ENCODE measurements at places on chromosomes 4 and X. TPM values are rescaled to one million over a fixed set of nuclear protein-coding genes. Genes with fewer than 3 reads are reported as not detected.
A peak's percentile ranks its signal among the peaks of the same experiment; 100 is the strongest.

DNA sequence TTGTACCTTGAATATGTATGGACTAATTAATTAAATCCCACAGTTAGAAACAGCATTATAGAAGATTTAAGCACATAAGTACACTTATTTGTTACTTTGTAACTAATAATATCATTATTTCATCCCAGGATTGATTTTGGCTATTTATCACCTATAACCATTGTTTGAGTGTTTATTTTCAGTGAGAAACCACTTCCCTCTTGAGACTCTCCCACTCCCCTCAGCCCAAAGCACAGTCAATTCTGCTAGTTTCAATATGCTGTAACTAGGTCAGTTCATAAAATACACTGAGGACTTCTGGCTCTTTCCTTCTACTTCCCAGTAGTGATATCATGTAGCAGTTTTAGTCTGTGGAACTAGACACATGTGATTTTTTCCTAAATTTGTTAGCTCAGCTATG, 16.3 kb downstream of the OFD1 start:
- H3K27me3 ChIP-seq, result no peaks in the 10 kb centered on the region
- DNase-seq, result no peak
- no peak overlapping the region for H3K27ac ChIP-seq
- no peaks in the 10 kb centered on the region for H3K4me1 ChIP-seq
- H3K4me3 ChIP-seq, result no peak overlapping the region

DNA sequence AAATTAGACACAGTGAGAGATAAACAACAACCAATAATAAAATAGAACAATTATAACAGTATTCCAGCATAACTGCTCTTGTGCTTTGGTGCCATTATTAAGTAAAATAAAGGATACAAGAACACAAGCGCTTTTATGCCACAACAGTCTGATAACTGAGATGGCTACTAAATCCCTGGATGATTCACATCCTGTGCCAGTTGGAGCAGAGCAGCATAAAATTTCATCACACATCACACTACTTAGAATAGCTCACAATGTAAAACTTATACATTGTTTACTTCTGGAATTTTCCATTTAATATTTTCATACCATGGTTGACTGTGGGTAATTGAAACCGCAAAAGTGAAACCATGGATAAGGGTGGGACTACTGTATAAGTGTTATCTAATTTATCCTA, 399.9 kb upstream of the CNKSR2 start:
- no peaks in the 10 kb centered on the region for H3K4me1 ChIP-seq
- H3K4me3 ChIP-seq, result no peak overlapping the region
- no peaks in the 10 kb centered on the region for H3K36me3 ChIP-seq
- DNase-seq, result no peak

- H3K27ac ChIP-seq, result no peak overlapping the region
- H3K4me1 ChIP-seq, result peaks cover 11% of the 10 kb centered on the region
- H3K4me3 ChIP-seq, result no peak overlapping the region
These were observed 18.5 kb upstream of the GRPEL1 start for GRCh38 chr4:7086384-7086783.

DNA sequence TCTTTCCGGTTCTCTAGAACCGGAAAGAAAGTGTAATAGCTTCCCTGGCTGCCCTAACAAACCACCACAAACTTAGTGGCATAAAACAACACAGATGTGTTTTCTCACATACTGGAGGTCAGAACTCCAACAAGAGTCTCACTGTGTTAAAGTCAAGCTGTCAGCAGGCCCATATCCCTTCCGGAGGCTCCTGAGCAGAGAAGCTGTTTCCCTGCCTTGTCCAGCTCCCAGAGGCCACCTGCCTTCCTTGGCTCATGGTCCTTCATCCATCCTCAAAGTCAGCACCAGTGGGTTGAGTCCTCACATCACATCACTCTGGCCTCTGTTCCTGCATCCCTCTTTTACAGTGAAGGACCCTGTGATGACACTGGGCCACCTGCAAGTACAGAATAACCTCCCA, 49.8 kb upstream of the HMX1 start:
- peaks cover 5% of the 10 kb centered on the region for H3K27me3 ChIP-seq
- no peak overlapping the region for H3K27ac ChIP-seq
- DNase-seq, result no peak

GRCh38 chrX:101393530-101394305, 2.9 kb downstream of the RPL36A start:
- H3K36me3 ChIP-seq, result no peaks in the 10 kb centered on the region
- H3K27ac ChIP-seq, result no peak overlapping the region
- no peaks in the 10 kb centered on the region for H3K27me3 ChIP-seq
- H3K4me3 ChIP-seq, result no peak overlapping the region
- DNase-seq, result no peak

- H3K36me3 ChIP-seq, result no peaks in the 10 kb centered on the region
- H3K27me3 ChIP-seq, result no peaks in the 10 kb centered on the region
- H3K4me1 ChIP-seq, result no peaks in the 10 kb centered on the region
- H3K4me3 ChIP-seq, result no peak overlapping the region
- no peak overlapping the region for H3K27ac ChIP-seq
- DNase-seq, result no peak
These were observed 58.4 kb upstream of the MSANTD1 start for GRCh38 chr4:3190549-3190948.

DNA sequence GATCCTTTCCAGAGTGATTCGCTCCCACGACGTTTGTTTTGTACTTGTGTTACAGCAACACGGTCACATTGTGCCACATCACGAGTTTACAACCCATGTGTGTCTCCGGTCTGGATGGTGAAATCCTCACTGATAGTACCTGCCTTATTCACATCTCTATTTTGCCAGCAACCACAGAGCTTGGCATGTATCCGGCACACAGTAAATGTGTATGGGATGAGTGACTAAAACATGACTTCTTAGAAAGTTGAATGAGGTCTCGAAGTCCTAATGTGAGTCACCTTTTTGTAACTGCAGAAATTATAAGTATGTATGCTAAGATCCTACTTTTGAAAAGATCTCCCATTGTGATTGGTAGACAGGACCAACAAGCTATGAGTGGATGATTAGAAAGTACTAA, 7.5 kb downstream of the STOX2 start:
- H3K4me3 ChIP-seq, result no peak overlapping the region
- H3K4me1 ChIP-seq, result no peaks in the 10 kb centered on the region
- H3K36me3 ChIP-seq, result no peaks in the 10 kb centered on the region
- H3K27me3 ChIP-seq, result no peaks in the 10 kb centered on the region

DNA sequence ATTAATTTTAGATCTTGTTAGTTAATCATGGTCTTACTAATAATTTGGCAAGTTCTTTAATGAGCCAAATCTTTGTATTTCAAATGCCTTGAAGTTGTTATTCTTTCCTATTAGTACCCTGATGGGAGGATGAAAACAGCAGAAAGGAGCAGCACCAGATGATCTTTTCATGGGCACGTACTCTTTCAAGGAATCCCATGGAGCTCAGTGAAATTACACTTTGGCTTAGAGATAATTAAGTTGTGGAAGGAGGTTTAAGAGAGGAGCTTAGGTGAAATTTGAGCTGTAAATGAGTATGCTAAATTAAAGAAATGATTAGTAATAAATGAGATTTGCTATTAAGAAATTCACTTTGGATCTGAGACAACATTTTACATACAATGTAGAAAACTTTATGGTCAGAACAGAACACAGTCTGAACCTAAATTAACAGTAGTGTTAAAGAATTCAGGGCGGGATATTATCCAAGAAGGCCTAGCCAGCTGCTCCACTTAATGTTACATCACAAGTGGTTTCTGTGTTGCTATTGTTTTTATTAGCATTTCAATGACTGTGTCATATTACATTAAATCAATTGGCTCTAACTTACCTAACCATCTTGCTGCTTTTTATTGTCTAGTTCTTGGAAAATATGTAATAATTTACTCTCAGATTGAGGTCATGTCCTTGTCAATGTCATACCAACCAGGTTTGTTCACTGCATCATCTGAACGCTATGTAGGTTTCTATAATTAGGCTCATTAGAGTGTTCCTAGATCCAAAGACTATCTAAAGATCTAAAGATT, 3.9 kb downstream of the MTHFD2L start:
- DNase-seq, result no peak
- no peaks in the 10 kb centered on the region for H3K4me1 ChIP-seq
- no peaks in the 10 kb centered on the region for H3K36me3 ChIP-seq
- H3K27ac ChIP-seq, result no peak overlapping the region
- no peaks in the 10 kb centered on the region for H3K27me3 ChIP-seq

GRCh38 chrX:19724409-19724808, 163.0 kb downstream of the SH3KBP1 start:
- H3K27ac ChIP-seq, result no peak overlapping the region
- H3K4me1 ChIP-seq, result no peaks in the 10 kb centered on the region
- H3K27me3 ChIP-seq, result no peaks in the 10 kb centered on the region
- no peaks in the 10 kb centered on the region for H3K36me3 ChIP-seq
- DNase-seq, result no peak
- H3K4me3 ChIP-seq, result no peak overlapping the region

DNA sequence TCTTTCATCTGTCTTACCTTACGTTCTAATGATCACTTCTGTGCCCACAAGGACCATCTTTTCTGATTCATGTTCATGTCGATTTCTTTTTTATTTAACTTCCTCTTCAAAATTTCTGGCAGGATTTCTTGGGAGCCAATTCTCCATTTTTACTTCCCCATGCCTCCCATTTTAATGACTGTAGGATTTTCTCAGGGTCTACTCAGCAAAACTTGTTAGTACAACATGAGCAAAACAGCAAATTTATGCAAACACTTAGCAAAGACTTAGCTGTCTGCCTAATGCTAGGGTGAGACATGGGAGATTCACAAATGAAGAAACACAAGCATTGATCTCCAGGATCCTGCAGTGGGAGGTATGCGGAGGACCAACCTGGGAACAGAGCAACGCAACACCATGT, 5.5 kb downstream of the CD38 start:
- DNase-seq, result no peak
- no peak overlapping the region for H3K27ac ChIP-seq
- H3K4me1 ChIP-seq, result no peaks in the 10 kb centered on the region
- H3K27me3 ChIP-seq, result no peaks in the 10 kb centered on the region

DNA sequence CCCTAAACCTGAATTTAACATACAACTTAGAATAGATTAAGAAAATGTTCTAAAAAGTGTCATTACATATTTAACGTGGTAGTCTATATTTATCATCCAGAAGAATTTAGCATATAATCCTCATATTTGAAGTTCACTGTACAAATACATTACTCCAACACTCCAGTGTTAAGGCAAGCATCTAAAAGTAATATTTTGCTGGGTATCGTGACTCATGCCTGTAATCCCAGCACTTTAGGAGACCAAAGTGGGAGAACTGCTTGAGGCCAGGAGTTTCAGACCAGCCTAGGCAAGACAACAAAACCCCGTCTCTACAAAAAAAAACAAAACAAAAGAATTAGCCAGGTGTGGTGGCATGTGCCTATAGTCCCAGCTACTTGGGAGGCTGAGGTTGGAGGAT, 24.8 kb downstream of the LRBA start:
- H3K27me3 ChIP-seq, result no peaks in the 10 kb centered on the region
- H3K36me3 ChIP-seq, result no peaks in the 10 kb centered on the region
- no peaks in the 10 kb centered on the region for H3K4me1 ChIP-seq
- no peak overlapping the region for H3K4me3 ChIP-seq
- no peak overlapping the region for H3K27ac ChIP-seq

GRCh38 chr4:82618103-82618720, 56.4 kb upstream of the TMEM150C start:
- no peaks in the 10 kb centered on the region for H3K36me3 ChIP-seq
- no peak overlapping the region for H3K27ac ChIP-seq
- H3K27me3 ChIP-seq, result no peaks in the 10 kb centered on the region
- no peak for DNase-seq
- no peaks in the 10 kb centered on the region for H3K4me1 ChIP-seq

DNA sequence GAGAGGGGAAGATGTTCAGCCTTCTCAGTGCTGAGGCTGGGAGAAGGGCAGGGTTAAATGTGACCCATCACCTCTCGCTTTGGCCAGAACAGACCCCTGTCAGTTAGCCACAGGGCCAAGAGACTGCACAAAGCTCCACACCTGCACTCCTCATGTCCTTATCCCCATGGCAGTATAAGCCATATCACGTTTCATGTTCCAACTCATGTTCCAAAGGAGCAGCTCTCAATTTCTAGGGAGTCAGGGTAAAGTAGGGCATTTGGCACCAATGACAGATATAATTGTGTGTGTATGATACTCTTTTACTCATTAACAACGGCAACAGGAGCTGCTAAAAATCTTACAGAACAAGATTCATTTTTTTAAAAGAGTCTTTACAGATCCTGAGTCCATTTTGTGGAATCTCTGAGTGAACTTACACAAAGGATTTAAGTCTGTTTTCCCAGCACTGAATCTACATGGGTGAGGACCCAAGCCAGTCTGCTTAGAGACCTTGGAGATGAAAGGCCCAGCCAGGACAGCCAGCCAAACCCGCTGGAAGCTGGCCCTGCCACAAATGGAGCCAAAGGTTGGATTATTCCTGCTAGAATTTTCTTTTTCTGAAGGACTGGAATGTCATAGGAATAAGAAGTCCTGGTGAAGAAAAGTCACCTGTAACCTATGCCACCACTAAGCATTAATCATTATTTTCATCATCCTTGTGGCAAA, 129.1 kb upstream of the SMAD1 start:
- DNase-seq, result no peak
- H3K36me3 ChIP-seq, result no peaks in the 10 kb centered on the region
- no peaks in the 10 kb centered on the region for H3K4me1 ChIP-seq
- H3K27ac ChIP-seq, result no peak overlapping the region
- H3K27me3 ChIP-seq, result no peaks in the 10 kb centered on the region

DNA sequence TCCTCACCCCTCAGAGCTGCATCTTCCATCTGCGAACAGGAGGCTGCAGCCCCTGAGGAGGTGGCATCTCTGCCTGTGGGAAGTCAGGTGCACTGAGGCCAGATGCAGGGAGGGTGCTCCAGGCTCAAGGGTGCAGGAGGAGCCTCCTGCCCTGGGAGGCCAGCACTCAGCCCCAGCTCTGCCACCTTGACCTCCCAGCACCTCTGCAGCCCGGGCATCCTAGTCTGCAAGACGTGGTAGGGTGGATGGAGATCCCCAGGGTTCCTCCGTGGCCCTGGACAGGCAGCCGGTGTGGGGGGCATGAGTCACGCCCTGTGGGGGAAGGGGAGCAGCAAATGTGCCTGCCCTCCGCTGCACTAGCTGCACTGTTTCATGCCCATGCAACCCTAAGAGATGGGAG, 64.7 kb downstream of the TRMT44 start:
- H3K36me3 ChIP-seq, result no peaks in the 10 kb centered on the region
- H3K27ac ChIP-seq, result peak overlapping the region; percentile 86
- DNase-seq, result no peak
- no peak overlapping the region for H3K4me3 ChIP-seq
- peaks cover 6% of the 10 kb centered on the region for H3K4me1 ChIP-seq

DNA sequence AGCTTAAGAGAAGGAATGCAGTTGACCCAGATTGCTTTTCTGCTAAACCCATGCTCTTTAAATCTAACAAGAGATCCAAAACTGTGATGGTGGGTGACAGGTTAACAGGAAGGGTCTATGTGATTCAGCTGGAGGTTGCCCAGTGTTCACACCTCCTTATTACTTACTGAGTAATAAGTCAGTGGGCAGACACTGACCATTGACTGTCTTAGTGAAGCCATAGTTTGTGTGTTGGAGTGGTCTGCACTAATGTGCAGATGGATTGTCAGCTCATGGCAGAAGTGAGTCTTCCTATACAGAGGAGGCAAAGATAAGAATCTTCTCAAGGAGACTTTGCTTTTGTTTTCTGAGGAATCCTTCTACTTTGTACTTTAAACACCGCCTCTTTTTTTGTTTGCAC, 15.2 kb upstream of the RUFY3 start:
- peaks cover 5% of the 10 kb centered on the region for H3K4me1 ChIP-seq
- peak overlapping the region; percentile 95 for H3K27ac ChIP-seq
- no peaks in the 10 kb centered on the region for H3K36me3 ChIP-seq
- H3K27me3 ChIP-seq, result no peaks in the 10 kb centered on the region
- no peak for DNase-seq

Gene USP27X
- total RNA-seq, result 15.6 TPM

Gene DCLK2
- total RNA-seq, result 0.29 TPM

Gene FAM47E
- 0.29 TPM for total RNA-seq

Gene MAGEC3
- not detected for total RNA-seq
